ENCODE measurements at places on chromosomes 4 and X.

DNA sequence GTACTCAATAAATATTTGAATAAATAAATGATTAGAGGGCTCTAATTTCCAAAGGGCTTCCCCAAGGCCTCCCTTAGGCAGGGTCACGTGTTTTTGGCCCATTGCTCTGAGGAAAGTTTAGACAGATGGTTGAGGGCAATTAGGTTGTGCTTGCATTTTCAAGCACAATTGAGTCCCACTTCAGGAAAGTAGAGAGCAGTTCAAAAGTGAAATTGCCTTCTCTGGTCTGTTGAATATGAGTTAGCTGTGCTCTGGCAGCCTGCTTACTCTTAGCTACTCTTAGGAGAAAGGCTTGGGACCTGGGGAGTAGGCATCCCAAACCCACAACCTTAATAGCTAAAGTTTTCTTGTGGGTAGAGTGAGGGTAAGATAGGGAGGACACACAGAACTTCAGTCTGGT, 9.0 kb upstream of the DRP2 start:
- no peak for DNase-seq

DNA sequence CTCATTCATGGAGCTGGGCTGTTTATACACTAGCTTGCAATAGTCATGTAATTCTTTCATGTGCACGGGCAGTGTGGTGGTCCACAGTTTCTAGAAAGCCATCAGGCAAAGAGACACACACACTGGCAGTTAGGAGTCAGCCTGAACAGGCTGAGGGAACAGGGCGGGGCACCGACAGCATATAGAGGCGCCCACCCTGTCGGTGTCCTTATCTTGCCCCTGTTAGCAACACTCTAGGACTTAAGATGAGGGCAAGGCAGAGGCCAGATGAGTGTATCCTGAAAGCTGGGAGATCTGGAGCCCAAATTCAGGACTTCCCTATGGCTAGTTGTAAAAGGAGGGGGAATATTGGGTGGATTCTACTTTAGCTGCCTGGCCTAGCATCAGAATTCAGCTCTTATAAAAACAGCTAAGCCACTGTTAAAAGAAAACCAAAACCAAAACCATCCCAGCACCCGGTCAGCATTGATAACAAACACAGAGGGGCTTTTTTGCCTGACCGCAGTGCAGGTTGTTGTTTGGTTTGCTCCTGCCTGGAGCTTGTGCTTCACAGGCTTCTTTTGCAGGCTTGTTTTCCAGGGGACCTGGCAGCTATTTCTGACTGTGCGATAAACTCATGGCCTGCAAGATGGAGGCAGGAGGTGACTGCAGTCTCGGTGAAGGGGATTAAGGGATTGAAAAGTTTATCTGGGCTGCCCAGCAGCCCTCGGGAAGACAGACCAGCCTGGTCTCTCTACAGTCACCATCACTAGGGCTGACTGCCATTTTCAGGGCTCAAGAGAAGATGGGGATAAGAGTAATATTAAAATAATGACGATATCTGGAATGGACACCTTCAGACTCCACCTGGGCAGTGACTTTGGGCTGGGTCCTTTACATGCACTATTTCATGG, 638.9 kb downstream of the MID1IP1 start:
- DNase-seq: no peak

DNA sequence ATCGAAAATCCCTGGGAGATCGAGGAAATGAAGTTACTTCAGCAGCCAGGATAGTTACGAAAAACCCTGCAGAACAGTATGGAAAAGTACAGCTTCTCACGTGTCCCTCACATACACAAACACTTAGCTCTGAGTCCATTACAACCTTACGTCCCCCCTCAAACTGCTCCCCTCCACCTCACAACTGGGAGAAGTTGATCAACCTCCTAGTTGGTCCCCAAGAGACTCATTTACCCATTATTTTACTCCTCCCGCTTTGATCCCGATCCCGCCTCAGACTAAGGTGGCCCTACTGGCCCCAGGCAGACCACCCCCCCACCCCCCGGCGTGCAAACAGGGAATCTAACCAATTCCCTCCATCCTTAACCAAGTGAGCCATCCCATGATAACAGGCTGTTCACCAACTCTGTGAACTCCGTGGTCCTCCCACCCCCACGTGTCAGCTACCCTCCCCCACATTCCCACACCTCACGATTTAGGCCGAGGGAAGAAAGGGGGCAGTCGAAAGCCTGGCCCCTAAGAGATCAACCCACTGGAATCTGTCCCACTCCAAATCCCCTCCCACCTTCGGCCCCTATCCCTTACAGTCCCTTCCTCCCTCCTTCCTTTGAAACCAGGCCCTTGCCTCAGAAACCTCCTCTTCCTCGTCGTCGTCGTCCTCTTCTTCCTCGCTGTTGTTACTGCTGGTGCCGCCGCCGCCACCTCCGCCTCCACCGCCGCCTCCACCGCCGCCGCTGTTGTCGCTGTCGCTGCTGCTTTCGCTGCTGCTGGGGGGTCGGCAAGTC, 755 bp downstream of the ANKRD17 start:
- peak; percentile 20 for DNase-seq

- DNase-seq: no peak
Observed at GRCh38 chrX:10582945-10583344, 37.4 kb downstream of the MID1 start.

DNA sequence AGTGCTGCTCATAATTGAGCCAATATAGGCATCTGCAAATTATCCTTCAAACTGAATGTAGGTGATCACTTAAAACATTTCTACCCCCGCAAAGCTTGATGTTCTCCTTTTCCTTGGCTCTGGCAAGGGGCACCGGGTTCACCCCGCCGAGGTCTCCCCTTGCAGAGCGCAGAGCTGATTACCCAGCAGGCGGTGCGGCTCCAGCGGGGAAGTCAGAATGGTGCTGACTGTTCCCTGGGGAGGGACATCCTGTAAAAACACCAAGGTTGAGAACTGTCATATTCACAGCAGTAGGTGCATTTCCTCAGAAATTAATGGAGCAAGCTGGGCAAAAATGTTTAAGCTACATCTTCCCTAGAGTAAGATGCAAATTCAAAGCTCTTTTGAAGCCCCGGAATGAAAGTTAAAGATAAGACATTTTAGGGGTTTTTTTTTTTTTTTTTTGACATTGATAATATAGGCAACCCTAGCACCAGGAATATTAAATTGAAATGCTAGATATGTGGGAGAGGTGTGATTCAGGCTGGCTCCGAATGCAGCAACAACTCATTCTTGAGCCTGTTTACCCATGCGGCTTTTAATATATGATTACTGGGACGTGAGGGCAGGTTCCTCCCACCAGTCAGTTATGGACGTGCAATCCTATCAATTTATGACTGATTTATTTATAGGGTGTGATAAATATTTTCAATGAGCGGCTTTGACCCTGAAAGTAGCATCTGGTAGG, 767.3 kb upstream of the TENM3 start:
- DNase-seq: no peak

DNA sequence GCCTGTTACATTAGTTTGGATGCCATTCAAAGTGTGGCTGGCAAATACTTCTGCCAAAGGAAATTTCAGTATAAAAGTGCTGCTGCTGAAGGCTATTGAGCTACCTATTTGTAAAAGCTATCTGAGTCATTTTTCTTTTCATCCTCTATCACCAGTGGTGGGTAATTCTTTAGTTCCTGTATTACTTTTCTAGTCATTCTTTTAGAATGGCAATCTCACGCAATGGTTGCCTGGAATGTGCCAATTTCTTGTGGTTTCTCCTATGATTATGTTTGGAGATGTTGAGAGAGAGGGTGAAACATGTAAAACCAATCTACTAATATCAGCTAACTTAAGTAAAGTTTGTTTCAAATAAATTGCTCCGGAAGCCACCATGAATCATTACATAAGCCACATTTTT, 685.0 kb downstream of the RAPGEF2 start:
- no peak for DNase-seq

DNA sequence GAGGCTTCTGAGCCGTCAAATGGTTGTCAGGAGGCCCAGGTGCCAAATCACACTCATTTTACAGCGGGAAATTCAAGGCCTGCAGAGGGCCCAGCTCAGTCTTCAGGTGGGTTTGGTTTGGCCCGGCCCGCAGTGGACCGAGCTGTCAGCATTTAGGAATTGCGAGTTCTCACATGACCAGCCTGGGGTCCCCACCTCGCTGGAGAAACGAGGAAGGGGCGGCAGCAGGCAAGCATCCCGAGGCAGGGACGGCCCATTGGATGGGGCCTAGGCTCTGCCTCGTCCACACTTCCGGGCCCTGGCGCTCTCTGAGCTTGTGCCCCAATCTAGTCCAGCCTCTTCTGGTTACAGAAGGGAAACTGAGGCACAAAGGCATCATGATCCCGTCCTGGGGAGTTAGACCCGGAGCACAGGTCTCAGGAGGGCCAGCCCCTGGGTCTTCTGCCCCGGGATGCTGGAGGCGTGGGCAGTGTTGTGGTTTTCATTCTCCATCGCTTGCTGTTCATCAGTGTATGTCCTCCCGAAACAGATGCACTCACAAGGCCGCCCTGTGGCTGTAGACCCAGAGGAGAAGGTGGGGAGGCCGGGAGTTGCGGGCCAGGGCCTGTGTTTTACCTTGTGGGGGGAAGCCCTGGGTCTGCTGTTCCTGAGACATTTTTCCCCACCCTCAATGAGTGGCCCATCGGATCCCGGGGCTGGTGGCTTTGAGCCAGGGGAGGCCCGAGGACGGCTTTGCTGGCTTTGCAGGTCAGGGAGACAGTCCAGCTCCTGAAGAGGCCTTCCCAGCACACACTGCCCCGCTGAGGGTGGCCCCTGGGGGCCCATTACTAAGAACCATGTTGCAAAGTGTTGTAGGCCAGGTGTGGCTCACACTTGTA, 8.9 kb downstream of the PSAPL1 start:
- DNase-seq: no peak

- DNase-seq: no peak
Observed at GRCh38 chr4:88820698-88821415, 123.2 kb upstream of the NAP1L5 start.

DNA sequence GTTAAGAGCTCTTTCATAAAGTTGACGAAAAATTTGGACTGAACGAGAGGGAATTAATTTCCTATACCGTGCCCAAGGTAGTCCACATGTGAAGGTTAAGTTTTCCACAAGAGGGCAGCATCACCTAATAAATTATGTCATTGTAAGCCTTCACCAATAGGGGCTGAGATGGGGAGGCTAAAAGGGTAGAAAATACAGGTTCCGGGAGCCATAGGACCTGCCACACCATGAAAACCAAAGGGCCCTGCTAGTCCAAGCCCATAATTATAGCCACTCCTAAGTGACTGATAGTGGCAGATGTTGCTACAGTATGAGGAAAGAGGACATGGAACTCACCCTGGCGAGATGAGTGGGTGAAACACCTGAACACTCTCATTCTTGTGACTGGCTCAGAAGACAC, 122.2 kb downstream of the SHROOM4 start:
- DNase-seq: peak; percentile 46

- no peak for DNase-seq
Observed at GRCh38 chrX:139889760-139890159, 43.1 kb downstream of the ATP11C start.

DNA sequence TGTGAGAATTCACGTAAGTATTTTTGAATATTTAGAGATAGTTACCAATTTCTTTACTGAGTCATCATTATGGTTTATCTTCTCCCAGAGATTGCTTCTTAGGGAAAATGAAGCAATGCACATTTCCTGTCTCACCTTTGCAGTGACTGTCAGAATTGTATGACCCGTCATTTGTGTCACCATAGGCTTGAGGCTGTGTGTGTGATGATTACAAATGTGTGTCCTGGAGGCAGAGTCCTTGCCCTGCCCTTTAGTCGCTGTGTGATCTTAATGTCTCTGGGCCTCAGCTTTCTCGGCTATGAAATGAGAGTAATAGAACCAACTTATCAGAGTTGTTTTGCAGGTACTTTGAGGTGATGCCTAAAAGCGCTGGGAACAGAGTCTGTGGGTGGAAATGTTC, 13.9 kb downstream of the HCCS start:
- no peak for DNase-seq

DNA sequence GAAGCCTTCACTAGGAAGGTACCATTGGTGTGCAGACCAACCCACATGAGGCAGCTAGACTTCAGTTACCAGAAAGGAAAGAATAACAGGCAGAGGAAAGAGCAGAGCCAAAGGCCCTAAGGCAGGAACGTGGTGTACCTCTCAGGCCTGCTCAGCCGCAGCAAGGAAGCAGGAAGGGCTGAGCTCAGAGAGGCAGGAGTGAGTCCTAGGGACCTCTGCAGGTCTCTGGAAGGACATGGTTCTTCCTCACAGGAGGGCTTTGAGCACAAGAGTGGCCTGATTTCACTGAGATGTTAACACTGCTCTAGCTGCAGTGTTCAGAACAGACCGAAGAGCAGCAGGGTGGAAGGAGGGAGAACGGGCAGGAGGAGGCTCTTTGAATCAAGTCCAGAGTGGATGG, 124.6 kb downstream of the DCHS2 start:
- DNase-seq: no peak

DNA sequence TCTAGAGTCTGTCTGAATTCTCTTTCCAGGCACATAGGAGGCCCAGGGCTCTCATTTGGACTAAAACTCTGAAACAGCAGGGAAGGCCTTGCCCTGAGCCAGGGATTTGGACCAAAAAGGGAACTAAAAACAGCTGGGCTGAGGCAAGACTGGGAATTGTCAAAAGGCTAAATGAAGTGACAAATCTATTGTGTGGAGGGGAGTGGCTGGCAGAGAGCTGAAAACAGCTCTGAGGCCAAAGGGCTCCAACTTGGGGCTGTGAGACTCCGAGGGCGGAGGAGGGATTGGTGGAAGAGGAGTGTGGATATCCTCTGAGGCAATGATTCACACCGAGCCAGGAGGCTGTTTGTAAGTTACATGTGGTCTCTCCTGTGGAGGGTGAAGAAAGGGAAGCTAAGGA, 63.2 kb downstream of the PHEX start:
- DNase-seq: no peak

GRCh38 chr4:4872314-4872903, 12.9 kb downstream of the MSX1 start:
- no peak for DNase-seq

DNA sequence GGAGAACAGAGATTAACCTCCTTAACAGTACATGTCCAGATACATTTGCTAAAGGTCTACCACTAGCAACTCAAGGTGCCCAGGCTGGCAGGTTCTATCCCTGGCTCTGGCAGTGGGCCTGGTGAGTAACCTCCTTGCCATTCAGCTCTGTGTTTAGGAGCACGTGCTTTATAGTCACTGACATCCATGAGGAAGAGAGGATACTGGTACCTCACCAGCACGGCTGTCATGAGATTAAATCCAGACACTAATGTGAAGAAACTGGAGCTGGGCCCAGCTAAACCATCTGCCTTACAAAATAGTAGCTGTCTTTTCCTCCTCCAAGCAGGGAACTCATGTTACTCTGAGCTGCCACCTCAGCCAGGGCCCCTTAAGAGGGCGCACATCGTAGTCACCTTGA, 45.3 kb downstream of the GPRASP3 start:
- no peak for DNase-seq

- DNase-seq: no peak
Observed at GRCh38 chr4:90982813-90983212, 855.6 kb downstream of the CCSER1 start.

Data from SW480 (cell line).